Cortex of kidney (tissue), 1 donor: ENCODE measurements at places on chromosomes 6 and 20.

GRCh38 chr6:43967719-43968091 lies 159.5 kb downstream of the MRPL14 start:
- no peak for DNase-seq

- DNase-seq, result no peak
These were observed 692.8 kb downstream of the EPM2A start for GRCh38 chr6:145042559-145042958.

DNA sequence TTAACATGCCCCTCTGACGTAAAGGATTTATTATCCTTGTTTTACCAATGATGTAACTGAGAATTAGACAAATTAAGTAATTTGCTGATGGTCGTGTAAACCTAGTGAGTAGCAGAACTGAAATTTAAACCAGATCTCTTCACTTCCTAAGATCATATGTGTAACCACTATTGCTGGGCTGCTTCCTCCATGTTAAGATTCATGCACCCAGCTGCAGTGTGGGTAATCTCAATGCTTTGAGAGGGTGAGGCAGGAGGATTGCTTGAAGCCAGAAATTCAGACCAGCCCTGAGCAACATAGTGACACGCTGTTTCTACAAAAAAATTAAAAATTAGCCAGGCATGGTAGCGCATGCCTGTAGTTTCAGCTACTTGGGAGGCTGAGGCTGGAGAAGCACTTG lies 97.9 kb downstream of the L3MBTL3 start:
- no peak for DNase-seq

DNA sequence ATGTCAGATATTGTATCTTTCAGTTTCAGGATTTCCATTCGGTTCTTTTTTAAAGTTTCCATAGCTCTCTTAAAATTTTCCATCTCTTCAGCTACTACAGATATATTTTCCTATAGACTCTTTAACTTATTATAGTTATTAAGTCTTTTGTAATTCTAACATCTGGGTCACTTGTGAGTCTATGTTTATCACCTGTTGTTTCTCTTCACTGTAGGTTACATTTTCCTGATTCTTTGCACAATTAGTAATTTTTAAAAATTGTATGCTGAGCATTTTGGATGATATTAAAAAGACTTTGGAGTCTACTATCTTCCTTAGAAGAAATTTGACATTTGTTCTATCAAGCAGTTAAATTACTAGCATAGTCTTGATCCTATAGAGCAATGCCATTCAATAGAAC lies 140.7 kb downstream of the QRSL1 start:
- no peak for DNase-seq

DNA sequence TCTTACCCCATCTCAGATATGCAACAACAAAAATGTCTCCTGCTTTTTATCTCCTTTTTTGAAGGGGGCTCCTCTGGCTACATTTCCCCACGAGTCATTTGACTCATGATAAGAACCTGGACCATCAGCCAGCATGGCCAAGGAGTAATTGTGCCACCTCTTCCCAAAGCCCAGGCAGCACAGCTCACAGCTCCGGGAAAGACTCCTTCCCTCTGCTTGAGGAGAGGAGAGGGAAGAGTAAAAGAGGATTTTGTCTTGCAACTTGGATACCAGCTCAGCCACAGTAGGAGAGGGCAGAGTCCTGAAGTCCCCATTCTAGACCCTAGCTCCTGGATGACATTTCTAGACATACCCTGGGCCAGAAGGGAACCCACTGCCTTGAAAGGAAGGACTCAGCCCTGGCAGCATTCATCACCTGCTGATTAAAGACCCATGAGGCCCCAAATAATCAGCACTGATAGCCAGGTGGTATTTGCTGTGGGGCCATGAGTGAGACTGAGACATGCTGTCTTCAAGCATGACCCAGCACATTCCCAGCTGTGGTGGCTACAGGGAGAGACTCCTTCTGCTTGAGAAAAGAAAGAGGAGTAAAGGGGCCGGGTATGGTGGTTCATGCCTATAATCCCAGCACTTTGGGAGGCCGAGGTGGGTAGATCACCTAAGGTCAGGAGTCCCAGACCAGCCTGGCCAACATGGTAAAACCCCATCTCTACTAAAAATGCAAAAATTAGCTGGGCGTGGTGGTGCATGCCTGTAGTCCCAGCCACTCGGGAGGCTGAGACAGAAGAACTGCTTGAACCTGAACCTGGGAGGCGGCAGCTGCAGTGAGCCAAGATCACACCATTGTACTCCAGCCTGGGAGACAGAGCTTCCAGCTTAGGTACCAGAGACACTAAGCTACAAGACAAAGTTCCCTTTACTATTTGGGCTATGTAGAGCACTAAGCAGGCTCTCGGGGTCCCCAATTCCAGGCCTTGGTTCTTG lies 28.1 kb downstream of the NCOA6 start:
- no peak for DNase-seq

DNA sequence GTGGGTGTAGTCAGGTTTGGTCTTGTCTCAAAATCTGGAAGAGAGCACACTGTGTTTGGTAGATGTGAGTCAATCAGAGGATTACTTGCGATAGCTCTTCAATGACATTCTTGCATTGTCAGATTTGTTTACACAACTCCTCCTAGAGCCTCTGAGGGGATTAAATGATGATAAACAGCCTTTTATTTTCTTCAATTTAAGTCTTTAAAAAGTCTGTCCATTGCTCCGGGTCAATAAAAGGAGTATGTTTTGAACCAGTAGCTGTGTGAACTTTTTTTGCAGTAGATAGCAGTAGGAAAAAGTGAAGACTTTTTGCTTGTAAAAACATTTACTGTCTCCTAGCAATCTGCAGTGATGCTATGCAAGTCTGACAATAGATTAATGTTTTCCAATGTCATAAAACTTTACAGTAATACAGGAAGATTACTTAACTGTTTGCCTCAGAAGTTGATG lies 49.9 kb downstream of the GJA1 start:
- no peak for DNase-seq
